Renal cortex interstitium (tissue), 15 donors: ENCODE measurements at places on chromosomes 1 and 21. TPM values are rescaled to one million over a fixed set of nuclear protein-coding genes. Genes with fewer than 3 reads are reported as not detected.

The KRTAP19-3 gene
- polyA plus RNA-seq = not detected

The TRIM45 gene
- polyA plus RNA-seq = 20.4 TPM

The IGSF21 gene
- polyA plus RNA-seq = 0.26 TPM

The FMN2 gene
- 5.4 TPM for polyA plus RNA-seq

The IFI16 gene
- polyA plus RNA-seq = 49.3 TPM

The CELA3B gene
- 0.40 TPM for polyA plus RNA-seq
